AG04450 (cell line): ENCODE measurements at places on chromosomes 3 and 15.

DNA sequence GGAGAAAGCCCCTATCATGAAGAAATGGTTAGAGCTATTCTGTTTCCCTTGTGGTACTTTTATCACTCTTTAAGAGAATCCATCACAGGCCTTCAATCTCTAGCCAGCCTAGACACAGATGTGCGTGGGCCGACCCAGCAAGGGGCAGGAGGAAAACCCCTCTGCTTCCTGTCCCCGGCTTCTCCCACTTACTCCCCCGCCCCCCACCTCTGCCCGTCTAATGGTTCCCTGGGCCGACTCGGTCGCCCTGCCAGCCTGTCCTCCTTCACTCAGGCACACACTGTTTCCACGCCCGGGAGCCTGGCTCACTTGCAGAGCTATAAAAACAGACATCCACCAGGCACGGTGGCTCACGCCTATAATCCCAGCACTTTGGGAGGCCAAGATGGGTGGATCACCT is 58.3 kb upstream of the TFRC start:
- no peak for DNase-seq

- DNase-seq = no peak
These were observed 7.3 kb upstream of the LEKR1 start for GRCh38 chr3:156818890-156819289.

GRCh38 chr3:80213086-80213485 is 445.3 kb upstream of the ROBO1 start:
- DNase-seq = no peak

DNA sequence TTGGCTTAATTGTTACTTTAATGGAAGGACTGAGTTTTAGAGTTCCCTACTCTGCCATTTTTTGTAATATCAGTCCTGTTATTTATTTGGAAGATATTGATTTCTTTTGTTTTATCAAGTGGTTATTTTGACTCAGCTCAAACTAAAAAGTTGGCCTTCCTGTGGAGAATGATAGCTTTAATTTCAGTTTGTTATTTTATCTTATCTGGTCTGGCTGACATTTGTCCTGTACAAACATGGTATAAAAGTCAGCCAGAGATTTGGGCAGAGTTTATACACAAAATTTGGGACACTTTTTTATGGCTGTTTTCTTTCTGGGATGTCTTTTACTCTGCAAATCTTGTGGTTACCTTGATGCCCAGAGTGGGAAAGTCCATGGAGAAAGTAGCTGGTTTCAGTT is 41.4 kb upstream of the DNAJC19 start:
- DNase-seq = no peak

DNA sequence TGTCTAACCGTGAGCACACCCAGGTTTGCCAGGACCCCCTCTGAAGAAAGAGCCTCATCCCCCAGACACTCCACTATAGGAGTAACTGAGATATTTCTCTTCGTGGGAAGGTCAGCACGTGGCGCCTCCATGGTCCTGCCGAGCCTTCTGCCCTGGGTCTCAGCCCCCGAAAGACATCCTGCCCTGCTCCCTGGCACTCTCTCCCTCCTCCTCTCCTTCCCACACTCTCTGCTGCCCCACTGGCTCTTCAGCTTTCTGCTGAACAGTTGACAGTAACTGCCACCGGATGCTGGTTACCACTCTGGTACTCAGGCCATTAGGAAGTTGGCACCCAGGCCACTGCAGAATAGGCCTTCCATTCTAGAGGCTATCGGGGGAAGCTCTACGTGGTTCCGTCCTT is 185.2 kb downstream of the UACA start:
- DNase-seq = no peak

- no peak for DNase-seq
These were observed 215.3 kb upstream of the ROBO1 start for GRCh38 chr3:79983118-79983517.

DNA sequence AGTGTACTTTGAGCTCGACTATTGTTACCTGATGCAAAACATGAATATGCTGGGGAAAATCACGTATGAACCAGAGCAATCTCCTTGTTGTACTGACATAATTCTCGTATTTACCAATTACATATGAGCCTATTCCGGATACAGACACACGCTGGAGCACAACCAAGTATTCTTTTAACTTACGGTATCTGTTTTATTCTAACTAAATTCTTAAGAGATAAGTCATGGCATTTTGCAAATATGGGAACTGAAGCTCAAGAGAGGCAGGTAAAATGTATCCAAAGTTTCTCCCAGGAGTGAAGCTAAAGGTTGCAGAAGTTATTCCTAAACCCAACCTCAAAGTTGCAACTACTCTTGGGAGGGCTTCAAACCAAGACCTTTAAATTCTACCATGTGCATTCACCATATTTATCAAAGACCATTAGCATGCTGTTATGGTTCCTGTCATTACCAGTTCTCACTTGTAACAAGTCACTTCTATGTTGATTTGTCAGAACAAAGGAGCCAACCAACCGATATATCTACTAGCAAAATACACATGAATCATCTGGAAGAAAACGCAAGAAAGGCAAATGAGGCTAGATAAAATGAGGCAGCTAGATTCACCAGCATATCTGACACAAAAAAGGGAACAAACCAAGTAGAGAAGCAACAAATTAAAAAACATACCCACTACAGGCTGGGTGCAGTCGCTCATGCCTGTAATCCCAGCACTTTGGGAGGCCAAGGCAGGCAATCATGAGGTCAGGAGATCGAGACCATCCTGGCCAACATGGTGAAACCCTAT is 17.8 kb downstream of the TBL1XR1 start:
- DNase-seq = no peak

DNA sequence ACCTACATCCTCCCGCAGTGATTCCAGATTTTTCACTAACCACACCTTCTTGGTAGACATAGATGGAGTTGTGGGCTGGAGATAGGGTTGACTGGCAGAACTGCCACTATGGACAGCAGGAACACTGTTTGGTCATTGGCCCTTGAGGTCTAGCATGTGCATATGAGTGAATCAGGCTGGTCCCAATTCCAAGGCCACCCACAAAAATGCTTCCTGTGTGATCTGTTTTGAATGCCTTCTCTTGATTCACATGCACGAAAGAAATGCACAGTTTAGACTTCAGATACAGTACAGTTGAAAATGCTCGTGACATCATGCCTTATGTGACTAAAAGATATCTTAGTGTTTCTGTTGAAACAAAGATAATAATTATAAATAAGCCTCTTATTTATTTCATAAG is 285.8 kb upstream of the SEMA6D start:
- DNase-seq = peak; percentile 62

GRCh38 chr3:178875836-178876235 is 195.8 kb downstream of the ZMAT3 start:
- DNase-seq = no peak

GRCh38 chr3:9158865-9159630 is 90.4 kb downstream of the SRGAP3 start:
- DNase-seq = no peak

- DNase-seq = no peak
These were observed 31.5 kb downstream of the ABHD2 start for GRCh38 chr15:89119489-89120478.

DNA sequence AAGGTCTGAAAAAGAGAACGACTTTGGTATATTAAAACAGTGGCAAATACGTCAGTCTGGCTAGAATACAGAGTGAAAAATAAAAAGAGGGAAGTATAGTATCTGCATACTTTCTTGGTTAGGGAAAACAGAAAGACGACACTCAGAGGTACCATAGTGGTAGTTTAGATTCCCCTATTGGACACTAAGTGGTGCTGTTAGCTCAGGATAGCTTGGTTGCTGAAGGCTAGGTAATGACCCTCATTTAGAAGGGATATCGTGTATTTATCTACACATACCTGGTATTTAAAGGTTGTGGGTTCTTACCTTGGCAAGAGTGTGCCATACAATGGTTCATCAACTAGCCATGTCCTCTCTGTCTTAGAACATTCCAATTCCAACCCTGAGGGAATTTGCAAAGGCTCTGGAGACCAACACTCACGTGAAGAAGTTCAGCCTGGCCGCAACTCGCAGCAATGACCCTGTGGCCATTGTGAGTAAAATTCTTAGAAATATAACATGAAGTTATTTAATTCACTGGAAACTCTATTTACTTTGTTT is 31.0 kb downstream of the TMOD2 start:
- no peak for DNase-seq
